ENCODE measurements at places on chromosomes 1 and 21. TPM values are rescaled to one million over a fixed set of nuclear protein-coding genes. Genes with fewer than 3 reads are reported as not detected.

The FAM72A gene
- 28.5 TPM for total RNA-seq

DNA sequence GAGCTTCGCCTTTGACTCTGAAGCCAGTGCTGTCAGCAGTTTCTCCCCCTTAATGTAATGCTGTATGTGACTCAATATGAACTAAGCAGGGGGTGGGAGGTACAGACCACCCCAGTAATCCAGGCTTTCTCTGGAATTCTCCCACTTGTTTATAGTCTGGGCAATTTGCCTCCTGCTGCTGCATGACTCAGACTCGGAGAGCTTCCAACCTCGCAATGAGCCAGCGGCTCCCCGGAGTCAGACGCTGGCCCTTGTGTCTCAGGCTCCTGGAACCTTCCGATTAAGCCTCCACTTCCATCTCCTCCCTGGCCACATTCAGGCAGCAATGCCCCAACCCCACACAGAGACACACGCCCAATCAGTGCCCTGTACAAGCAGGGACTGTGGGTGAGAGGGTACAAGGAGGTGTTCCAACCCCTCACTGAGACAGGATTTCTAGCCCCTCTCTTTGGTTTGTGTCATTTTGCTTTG is 471.7 kb upstream of the VAMP3 start:
- no peak for DNase-seq

The CFHR5 gene
- not detected for total RNA-seq

- DNase-seq, result no peak
Observed at GRCh38 chr21:34825948-34826548, 157.3 kb downstream of the CLIC6 start.

GRCh38 chr1:29698033-29698432 is 461.7 kb downstream of the PTPRU start:
- DNase-seq, result no peak

GRCh38 chr1:245874942-245875580 is 632.0 kb downstream of the SMYD3 start:
- no peak for DNase-seq

- DNase-seq, result peak; percentile 14
Observed at GRCh38 chr1:67652800-67653199, 32.2 kb upstream of the GADD45A start.

The DYRK3 gene
- 11.4 TPM for total RNA-seq

DNA sequence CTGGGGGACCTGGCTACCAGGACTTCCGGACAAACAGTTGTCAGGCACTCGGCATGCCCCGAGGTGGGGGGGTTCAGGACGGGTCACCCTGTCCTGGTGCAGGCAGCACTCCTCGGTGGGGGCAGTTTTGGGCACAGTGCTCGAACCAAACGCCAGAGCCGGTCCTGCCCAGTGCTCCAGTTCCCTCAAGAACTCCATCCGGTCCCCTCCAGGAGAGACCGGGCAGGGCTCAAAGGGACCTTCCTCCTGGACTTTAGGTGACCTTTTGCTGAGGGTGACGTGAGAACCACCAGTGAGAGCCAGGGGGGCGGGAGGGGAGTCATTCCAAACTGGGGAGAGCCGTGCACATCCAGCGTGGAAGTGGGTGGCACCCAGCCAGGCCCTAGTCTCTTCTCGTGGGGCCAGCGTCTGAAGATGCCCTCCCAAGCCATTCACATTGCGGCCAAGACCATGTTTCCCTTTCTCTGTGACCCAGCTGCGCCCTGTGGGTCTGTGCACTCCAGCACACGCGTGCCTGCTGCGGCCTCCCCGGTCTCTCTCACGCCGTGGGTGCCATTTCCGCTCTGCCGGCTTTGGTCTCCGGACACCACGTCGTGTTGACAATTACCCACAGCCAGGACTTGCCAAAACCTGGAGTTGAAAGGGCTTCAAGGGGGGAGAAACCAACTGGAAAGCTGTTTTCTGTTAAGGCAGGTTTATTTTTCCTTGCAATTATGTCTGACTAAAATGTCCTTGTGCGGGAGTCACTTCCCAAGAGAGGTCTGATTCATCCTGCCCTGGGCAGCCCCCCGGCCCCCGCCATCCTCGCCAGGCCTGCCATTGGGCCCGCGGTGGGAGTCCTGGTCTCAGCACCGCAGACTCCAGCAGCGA is 178.8 kb upstream of the ARHGEF16 start:
- no peak for DNase-seq

The CD164L2 gene
- not detected for total RNA-seq

The OVAAL gene
- not detected for total RNA-seq

DNA sequence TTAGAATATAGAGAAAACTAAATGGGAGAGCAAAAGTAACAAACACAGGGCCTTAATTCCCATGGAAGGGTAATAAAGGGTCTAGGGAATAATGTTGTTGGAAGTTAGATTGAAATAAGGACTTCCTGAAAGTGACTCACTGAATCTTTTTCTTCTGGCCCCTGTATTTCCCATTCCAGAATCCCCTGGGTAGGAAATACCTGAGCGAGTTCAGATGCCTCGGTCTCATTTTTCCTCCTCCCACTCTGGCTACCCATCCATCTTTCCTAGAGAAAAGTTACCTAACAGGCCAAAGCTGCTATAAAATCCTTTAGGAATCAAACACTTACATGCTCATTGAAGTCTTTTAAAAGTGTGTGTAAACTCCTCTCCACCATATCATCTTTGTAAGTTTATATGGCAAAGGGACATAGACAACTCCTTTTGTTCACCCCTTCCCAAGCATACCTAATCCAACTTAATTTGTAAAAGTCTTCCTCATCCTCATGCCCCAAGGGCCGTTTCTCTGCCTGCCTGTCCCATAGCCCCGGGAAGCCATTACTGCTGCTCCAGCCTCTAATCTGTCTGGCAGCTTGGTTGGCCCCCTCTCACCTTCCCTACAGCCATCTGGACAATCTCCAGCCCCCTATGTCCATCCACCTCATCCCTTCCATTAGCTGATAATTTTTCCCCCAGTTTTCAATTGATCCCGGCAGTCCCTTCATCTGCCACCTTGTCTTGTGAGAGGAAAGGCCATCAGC is 3.3 kb upstream of the MEF2D start:
- no peak for DNase-seq

- peak; percentile 57 for DNase-seq
Observed at GRCh38 chr1:157170677-157171515, 32.7 kb upstream of the ETV3 start.

DNA sequence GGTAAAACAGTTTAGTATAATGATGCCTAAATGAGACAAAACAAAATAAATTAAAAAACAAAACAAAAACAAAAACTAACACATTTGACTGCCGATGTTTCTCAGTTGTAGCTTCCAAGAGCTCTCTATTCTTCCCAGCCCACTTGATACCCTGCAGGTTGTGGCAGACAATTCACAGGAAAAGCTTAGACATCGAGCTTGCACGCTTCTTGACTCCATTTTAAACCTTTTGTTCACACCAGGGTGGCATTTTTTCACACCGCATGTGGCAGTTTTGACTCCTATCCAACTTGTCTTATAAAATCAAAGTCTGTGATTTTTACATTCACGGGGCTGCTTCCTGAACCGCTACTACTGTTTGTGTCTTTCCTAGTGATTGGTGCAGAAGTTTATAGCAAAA is 575.9 kb downstream of the USP25 start:
- DNase-seq, result no peak

The EFCAB14 gene
- 48.0 TPM for total RNA-seq
